ENCODE measurements at places on chromosomes 4 and X. TPM values are rescaled to one million over a fixed set of nuclear protein-coding genes. Genes with fewer than 3 reads are reported as not detected.

Gene CFP
- 2.3 TPM for total RNA-seq

- DNase-seq: peak; percentile 57
These were observed 64.6 kb upstream of the TAPT1 start for GRCh38 chr4:16290681-16291420.

Gene NUDT11
- 44.6 TPM for total RNA-seq

GRCh38 chr4:95596676-95597075, 47.9 kb upstream of the UNC5C start:
- no peak for DNase-seq

DNA sequence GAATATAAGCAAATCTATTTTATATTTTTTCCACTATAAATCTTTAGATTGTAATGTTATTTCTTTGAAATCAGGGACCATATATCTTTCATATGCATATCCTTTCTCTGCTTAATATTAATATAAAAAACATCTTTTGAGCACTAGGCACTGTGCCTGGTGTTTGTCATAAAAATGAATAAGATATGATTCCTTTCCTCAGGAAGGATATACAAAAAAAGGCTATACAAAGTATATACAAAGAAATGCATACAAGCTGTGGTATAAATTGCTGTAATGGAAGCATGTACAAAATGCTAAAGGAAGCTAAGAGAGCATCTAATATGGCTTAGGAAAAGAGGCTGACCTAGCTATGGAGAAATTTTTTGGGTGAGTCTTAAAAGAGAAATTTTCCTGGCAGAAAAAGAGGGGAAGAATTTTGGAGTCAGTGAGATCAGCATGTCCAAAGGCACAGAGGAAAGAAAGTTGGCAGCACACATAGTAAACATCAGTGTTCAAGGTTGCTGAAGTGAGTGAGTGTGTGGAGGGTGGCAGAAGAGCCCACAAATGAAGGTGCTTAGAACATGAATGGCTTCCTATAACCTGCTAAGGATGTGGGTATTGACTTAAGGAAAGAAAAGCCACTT, 500.0 kb downstream of the SPRY1 start:
- no peak for DNase-seq

Gene NPY5R
- total RNA-seq: 8.2 TPM

Gene DCAF4L1
- 0.26 TPM for total RNA-seq

DNA sequence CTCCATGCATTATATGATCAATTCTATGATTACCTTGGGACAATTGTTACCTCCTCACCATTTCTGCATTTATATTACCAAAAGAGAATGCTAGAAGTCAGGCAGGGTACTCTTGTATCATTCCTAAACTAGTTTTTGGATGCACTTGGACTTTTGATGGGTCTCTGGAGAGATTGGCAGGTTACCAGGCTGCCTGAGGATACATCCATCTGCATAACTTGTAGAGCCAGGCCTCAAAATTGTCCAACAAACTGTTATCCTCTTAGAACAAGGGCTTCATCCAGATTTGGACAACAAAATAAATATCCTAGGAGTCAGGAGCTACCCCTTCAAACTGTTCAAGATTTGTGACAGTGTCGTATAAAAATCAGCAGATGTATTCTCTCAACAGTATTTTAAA, 326.1 kb downstream of the IL15 start:
- DNase-seq: no peak

Gene FGF5
- not detected for total RNA-seq

DNA sequence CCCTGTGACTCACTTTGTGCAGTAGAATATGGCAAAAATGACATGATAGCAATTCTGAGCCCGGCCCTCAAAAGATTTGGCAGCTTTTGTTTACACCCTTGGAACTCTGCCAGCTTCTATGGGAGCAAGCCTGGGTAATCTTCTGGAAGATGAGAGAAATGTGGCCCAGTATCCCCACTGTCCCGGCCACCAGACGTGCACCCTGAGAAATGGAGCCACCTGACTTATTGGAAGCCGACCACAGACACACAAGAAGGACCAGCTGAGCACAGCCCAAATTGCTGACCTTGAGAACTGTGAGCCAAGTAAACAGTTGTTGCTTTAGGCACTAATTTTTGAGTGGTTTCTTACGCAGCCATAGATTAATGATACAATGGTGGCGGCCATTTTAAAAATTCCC, 197.0 kb downstream of the STIM2 start:
- DNase-seq: peak; percentile 24

GRCh38 chr4:106264331-106264728, 51.7 kb downstream of the TBCK start:
- peak; percentile 39 for DNase-seq

DNA sequence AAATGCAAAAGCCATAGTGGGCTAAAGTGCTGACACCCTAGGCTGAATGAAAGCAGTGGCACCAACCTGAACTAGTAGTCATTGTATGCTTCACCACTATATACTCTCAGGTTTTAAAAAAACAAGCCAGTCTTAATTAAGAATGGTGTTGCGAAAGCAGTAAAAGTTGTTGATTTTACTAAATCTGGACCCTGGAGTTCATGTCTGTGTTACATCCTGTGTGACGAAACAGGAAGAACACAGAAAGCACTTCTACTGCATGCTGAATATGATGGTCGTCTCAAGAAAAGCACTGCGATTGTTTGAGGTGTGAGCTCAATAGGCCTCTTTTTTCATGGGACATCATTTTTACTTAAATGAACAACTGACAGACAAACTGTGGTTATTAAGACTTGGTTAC, 24.2 kb upstream of the GDPD2 start:
- DNase-seq: no peak

GRCh38 chr4:181017038-181017437, 1226.2 kb upstream of the TENM3 start:
- DNase-seq: no peak

- peak; percentile 17 for DNase-seq
These were observed 101.4 kb upstream of the RAB40AL start for GRCh38 chrX:102835504-102836146.

Gene SSX4
- total RNA-seq: not detected

Gene ZNF185
- total RNA-seq: 2.2 TPM

- no peak for DNase-seq
These were observed 171.1 kb downstream of the ZNF330 start for GRCh38 chr4:141391771-141392170.

DNA sequence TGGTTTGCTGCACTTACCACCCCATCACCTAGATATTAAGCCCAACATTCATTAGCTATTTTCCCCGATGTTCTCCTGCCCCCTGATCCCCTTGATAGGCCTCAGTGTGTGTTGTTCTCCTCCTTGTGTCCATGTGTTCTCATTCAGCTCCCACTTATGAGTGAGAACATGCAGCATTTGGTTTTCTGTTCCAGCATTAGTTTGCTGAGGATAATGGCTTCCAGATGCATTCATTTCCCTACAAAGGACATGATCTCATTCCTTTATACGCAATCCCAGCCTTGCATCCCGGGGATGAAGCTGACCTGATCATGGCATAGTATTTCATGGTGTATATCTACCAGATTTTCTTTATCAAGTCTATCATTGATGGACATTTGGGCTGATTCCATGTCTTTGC, 99.0 kb upstream of the DCAF12L2 start:
- no peak for DNase-seq

- DNase-seq: no peak
These were observed 284.8 kb upstream of the PPARGC1A start for GRCh38 chr4:24174602-24175001.

GRCh38 chrX:9609499-9609898, 144.6 kb downstream of the TBL1X start:
- no peak for DNase-seq

Gene SLC49A3
- total RNA-seq: 1.7 TPM

- no peak for DNase-seq
These were observed 712.4 kb upstream of the LCORL start for GRCh38 chr4:18733961-18734360.
